ENCODE measurements at places on chromosomes 7 and 10.

DNA sequence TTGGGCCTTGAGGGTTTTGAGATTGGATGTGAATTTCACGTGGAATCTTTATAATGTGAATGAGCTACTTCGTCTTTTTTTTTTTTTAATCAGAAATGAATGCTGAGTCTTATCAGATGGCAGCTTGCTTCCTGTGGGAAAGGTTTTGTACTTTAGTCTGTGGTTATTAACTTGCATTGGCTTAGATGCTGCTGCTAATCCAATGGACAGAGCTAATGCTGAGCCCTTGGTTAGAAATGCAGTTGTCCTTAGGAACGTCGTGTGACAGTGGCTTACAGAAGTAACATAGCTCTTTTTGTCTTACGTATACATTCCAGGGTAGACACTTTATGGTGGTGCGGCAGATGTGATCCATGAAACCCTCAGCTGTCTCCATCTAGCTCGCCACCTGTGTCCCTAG is 32.8 kb downstream of the ADCY1 start:
- DNase-seq, result no peak

DNA sequence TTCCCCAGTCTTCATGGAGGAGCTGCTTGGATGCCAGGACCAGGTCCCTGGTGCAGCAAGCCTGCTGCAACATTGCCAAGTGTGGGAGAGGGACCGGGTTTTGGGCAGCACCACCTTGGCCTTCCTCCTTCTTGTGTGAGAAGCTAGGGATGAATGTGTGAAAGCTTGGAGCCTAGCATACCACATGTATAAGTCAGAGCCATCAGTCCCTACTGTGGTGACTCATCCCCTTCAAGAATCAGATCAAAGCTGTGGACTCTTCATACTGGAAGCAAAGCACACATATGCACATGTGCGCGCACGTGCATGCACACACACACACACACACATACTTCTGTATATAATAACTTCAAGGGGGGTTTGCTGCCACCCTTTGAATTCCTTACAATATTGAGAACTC is 527.8 kb downstream of the LRMDA start:
- no peak for DNase-seq

DNA sequence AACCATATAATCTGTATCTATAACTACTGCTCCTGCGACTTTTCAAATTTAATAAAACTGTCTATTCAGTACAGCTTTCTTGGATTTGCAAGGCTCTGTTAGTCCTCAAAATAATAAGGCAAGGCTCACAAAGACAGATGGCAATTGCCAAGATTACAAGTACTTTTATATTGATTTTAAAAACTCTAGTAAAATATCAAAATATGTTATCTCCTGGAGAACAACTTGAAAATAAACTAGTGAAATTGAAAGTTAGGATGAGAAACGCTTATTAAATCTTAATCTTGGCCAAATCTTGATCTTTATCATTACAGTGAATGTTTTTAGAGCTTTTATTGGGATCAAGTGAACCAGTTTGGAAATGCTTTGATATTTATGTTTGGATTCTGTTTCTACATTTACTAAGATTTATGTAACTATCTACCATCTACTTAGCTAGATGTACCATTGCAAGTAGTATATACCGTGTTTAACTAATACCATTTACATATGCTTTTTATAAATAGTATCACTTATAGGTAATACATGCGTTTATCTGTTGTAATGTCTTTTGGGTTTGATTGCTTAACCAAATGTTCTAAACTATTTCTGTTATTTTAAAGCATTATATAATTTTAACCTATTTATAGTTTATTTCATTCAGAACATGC is 70.0 kb downstream of the CABCOCO1 start:
- DNase-seq, result no peak

DNA sequence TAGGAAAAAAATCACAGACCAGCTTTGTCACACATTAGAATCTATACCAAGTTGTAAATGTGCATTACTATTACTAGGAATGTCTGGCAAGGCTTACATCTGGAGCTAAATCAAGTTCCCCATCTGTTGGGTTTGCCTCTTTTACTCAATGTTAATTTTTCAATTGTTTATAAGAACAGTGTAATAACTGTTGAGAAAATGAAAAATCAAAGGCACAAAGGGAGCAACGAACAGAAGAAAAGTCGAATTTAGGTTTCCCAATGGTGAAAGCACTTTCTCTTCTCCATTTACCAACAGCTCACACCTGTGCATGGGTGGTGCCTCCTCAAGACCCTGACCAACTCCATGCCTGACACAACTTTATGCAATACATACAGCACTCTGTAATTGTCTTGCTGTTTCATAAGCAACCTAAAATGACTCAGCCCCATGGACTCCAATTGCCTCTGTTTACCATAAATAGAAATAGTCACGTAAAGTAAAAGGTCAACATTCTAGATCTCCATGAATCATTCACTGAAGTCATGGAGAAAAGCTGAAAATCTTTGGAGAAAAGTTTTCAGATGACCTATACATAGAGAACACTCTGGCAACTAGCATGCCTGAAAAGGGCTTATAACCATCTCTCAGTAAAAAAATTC is 95.5 kb upstream of the KCNIP2 start:
- DNase-seq, result no peak

GRCh38 chr7:41709621-41710020 is 6.7 kb upstream of the INHBA start:
- no peak for DNase-seq

DNA sequence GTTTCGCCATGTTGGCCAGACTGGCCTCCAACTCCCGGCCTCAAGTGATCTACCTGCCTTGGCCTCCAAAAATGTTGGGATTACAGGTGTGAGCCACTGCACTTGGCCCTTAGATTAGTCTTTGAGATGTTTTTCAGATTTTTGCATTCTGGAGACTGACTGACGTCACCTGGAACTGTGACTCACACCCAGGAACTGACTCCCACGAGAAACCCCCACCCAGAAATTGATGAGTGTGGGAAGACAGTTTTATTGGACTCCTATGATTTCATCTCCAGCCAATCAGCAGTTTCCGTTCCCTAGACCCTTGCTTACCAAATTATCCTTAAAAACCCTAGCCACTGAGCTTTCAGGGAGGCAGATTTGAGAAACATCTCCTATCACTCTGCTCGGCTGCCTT is 867.3 kb downstream of the TYW1 start:
- DNase-seq, result no peak

- DNase-seq, result peak; percentile 66
These were observed 39.6 kb downstream of the SORCS3 start for GRCh38 chr10:104680467-104681401.

DNA sequence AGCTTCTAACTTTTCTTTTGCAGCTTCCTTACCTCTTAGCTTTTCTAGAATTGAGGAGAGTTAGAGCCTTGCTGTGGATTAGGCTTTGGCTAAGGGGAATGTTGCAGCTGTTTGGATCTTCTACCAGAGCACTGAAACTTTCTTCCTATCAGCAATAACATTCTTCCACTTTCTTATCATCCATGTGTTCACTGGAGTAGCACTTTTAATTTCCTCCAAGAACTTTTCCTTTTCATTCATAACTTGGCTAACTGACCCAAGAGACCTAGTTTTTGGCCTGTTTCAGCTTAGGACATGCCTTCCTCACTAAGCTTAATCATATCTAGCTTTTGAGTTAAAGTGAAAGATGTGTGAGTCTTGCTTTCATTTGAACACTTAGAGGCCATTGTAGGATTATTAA is 19.6 kb downstream of the MINPP1 start:
- no peak for DNase-seq

DNA sequence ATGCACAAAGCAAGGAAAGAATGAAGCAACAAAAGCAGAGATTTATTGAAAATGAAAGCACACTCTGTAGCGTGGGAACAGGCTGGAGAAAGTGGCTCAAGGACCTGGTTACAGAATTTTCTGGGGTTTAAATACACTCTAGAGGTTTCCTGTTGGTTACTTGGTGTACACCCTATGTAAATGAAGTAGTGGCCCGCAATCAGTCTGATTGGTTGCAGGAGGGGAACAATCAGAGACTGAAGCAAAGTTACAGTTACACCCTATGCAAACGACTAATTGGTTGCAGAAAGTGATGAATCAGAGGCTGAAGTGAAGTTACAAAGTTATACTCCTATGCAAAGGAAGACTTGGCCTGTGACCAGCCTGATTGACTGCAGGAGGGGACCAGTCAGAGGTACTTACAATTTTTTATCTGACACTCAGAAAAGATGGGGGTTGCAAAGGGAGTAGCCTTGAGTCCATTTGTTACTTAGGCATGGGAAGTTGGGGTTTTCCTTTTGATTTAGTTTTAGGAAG is 3.6 kb upstream of the MTPN start:
- DNase-seq, result no peak

DNA sequence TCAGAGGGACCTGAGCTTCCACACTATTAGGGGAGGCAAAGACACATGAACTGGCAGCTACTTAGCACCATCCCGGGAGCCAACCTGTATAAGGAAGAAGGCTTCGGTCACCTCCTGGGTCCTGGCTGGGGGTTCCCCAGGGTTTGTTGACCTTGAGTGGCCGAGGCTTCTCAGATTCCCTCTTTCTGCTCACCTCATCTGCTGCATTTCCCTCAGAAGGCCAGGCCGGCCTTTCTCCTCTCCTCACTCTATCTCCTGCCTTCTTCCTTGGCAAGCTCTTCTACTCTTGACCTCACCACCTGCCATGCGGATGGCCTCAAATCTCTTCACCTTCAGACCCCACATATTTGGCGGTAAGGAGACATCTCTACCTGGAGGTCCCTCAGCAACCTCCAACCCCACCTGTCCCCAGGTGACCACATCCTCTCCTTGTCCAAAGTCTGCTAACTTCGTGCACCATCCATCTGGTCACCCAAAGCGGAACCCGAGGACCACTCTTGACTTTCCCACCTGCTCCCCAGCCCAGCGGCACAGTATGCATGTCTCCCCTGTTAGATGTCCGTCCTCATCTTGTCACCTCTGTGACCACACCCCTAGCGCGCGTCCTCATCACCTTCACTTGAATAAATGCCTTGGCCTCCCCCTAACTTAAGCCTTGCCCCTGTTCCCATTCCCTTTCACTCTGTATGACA is 133.8 kb upstream of the UNC5B start:
- DNase-seq, result no peak

- DNase-seq, result no peak
These were observed 182.3 kb downstream of the PPP1R9A start for GRCh38 chr7:95089414-95090315.

DNA sequence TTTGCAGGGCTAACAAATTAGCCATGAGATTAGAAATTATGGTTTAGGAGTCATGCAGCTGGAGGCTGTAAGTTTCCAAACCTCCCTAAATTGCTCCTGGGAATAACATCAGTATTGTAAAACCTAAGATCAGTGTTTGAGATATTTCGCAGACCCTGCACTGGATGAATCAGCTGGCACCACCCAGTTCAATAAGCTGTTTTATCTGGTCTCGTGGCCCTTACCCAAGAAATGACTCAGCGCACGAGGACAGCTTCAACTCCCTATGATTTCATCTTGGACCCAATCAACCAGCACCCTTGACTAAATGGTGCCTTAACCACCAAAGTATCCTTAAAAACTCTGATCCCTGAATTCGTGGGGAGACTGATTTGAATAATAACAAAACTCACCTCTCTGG is 482.0 kb upstream of the PCDH15 start:
- DNase-seq, result no peak

DNA sequence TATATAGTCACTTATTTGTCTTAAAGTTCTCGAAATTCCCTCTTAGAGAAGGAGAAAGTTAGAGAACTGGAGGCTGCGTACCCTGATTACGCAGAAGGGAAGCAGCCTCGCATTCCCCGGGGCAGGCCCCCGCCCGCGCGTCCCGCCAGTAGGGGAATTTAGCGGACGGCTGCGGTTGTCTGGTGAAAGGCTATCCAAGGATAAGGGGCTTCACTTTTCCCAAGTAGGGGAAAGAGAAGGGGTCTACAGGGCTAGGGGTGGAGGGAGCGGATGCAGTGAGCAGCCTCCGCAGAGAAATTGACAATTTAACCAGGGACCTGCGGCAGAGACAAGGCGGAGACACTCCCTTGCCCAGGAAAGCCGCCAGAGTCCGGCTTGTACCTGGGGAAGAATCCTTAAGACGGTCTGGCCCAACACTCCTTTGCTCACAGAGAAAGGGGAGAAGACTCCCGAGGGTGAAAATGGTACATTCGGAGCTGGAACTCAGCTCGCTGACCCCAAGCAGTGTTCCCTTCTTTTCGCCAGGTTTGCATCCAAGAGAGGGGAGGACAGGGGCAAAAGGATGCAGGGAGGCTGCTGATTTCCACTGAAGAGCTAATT is 994 bp upstream of the MAGI2 start:
- DNase-seq, result no peak

GRCh38 chr7:111006691-111007090 is 84.2 kb upstream of the LRRN3 start:
- no peak for DNase-seq

DNA sequence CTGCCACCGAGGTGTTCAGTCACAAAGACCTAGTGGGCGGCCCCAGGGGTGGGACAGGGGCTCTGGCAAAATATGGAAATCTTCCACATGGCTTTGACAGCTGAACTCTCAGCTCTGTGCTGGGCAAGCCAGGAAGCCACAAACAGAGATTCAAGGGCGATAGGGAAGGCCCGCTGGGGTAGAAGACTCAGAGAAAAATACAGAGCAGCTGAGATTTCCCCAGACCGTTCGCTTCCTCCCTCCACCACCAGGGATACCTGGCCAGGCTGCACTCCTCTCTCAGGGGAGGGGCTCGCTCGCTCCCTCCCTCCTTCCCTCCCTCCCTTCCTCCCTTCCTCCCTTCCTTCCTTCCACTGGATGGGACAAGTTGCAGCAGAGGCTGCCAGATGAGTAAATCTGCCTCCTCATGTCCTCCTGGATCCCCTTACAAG is 260.5 kb downstream of the PRPF18 start:
- DNase-seq, result no peak

DNA sequence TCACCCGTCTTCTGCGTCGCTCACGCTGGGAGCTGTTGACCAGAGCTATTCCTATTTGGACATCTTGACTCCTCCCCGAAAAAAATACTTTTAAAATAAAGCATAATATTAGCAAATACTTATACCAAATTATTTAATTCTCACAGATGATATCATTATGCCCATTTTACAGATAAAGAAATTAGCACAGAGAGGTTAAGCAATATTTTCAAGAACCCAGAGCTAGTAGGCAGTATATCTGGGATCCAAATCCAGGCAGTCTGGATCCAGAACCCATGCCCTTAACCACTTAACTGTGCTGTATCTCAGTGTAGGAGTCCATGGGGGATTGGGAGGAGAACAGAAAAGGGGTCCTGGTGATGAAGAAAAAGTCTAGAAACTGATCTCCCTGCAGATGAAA is 6.1 kb downstream of the IQUB start:
- DNase-seq, result no peak

DNA sequence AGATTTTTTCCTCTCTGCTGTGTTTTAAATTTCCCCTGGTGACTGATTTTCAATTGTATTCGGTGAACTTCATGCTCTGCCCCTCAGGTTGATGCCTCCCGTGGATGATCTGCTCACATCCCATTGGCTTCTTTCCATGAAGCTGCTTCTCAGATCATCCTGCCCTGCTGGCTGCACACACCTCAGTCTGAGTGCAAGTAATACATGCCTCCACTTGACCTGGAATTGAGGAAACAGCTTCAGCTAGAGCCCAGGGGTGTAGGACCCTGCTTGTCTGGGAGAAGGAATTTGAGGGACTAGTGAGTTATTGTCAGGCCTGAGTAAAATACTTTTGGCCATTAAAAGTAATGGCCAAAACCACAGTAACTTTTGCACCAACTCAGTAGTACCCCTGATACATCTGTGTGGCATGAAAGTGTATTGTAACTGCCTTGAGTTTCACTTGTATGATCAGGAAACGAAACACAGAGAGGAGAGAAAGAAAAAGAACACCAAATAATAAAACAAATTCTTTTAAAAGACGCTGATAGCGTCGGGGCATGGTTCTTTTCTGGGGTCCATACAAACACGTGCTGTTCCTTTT is 49.4 kb downstream of the SPAM1 start:
- no peak for DNase-seq

- no peak for DNase-seq
These were observed 957 bp upstream of the SVIL start for GRCh38 chr10:29635711-29636144.

All from occipital lobe (tissue), 3 donors.